ENCODE measurements at places on chromosomes 3 and 15.

GRCh38 chr3:114144909-114145688 is 33.8 kb downstream of the DRD3 start:
- DNase-seq: peak; percentile 21

GRCh38 chr3:142624341-142625152 is 28.4 kb downstream of the PLS1 start:
- DNase-seq: no peak

DNA sequence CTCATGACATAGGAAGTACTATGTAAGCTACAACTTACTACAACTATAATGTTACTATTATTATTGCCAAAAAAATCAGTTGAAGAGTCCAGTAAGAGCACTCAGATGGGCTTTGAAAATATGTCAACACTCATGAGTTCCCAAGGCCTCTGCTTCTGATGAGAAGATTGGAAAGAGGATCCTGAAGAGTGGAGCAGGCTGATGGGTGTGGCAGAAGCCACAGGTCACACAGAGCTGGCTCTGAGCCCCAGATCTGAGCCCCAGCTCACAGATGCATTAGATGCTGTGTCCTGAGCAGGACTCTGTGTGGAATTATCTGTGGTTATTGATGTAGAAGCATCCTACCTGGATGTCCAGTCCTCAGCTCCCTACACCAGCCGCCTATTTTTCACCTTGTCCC is 65.6 kb downstream of the SPSB4 start:
- DNase-seq: no peak

DNA sequence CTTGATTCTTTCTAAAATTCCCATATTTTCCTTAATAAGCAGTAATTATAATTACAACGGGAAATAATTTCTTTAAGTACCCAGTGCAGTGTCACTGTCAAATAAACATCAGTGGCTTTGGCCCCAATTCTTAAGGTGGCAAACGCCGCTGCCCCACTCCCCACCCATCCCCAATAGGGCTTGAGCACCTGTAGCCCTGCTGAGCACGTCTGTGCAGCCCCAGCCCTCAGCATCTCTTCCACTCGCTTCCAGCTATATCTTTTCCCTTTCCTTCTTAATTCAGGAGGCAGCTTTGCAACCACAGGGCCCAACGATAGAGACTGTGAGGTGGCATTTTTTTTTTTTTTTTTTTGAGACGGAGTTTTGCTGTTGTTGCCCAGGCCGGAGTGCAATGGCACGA is 9.0 kb downstream of the PPM1M start:
- DNase-seq: no peak

GRCh38 chr3:32109256-32109655 is 2.8 kb downstream of the GPD1L start:
- DNase-seq: no peak

GRCh38 chr3:139222100-139222657 is 121.6 kb upstream of the MRPS22 start:
- DNase-seq: no peak

- no peak for DNase-seq
Measured at GRCh38 chr3:177481329-177481728, 284.0 kb upstream of the TBL1XR1 start.

DNA sequence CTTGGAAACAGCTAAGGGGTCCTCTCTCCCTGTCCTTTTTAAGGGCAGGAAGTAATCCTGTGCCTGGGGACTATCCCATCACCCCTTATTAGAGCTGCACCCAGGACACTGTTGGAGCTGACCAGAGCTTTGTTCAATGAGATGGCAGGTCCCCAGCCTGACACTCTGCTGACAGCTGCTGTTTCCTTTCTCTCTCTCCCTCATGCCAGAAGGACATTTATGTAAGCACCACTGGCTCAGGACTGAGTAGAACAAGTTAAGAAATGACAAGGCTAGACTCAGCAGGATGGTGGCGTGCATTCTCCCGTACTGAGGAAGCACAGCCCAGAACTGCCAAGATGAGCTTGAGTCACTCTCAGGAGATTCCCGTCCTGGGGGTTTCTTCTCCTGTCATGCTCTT is 17.3 kb downstream of the GJD2 start:
- DNase-seq: no peak

GRCh38 chr3:40841131-40841530 is 316.4 kb downstream of the ZNF621 start:
- DNase-seq: no peak

GRCh38 chr3:15404767-15405166 is 22.6 kb downstream of the METTL6 start:
- no peak for DNase-seq

DNA sequence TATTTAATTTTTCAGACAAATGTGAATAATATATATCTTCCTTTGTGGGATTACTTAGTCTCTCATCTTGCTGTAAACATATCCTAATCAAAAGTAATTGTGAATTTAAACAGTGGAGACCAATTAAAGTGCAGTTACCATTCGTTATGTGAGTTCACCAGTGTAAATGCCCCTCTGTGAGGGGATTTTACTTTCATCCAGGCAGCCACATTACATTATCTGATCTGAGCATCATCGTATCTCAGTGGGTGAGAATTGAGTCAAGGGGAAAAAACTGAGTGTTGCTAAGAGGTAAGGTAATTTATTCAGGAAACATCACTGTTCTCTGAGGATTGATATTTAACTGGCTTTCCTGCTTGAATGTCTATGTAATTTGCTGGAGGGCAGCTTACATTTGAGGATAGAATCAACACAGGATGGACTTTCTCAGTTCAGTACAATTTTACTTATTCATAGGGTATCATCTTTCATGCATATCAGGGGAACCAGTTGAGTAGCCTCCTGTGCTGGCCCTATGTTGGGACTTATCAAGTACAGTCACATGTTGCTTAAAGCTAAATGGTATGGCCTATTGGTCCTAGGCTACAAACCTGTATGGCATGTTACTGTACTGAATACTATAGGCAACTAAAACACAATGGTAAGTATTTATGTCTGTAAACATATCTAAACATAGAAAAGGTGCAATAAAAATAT is 219.7 kb downstream of the CD47 start:
- DNase-seq: no peak

GRCh38 chr3:116281313-116282143 is 163.8 kb downstream of the LSAMP start:
- DNase-seq: no peak

DNA sequence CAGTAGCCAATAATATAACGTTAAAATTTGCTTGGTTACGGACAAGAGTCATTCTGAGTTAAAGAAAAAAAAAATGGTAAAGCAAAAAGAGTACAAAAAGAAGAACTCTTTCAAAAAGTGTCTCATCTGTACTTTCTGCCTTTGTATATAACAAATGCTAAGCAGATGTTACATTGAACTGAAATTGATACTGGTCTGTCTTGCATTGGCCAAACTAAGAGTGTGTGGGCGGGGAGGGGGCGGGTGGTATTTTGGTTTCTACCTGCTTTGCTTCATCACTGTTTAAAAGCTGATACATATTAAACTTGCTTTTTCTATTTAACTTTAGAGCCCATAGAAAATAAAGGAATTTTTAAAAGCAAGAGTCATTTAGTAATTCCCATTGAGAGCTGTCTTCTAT is 215.0 kb upstream of the THBS1 start:
- no peak for DNase-seq

DNA sequence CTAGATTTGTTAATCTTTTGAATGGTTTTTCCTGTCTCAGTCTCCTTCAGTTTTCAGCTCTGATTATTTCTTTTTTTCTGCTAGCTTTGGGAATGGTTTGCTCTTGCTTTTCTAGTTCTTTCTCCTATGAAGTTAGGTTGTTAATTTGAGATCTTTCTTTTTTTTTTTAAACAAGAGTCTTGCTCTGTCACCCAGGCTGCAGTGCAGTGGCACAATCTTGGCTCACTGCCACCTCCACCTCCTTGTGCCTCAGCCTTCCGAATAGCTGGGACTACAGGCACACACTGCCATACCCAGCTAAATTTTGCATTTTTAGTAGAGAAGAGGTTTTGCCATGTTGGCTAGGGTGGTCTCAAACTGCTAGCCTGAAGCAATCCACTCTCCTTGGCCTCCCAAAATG is 56.7 kb downstream of the UQCC5 start:
- DNase-seq: no peak

GRCh38 chr15:51588966-51589365 is 33.6 kb downstream of the DMXL2 start:
- no peak for DNase-seq

- no peak for DNase-seq
Measured at GRCh38 chr3:127851899-127852298, 29.6 kb upstream of the MGLL start.

- peak; percentile 18 for DNase-seq
Measured at GRCh38 chr3:134904241-134904771, 109.2 kb downstream of the EPHB1 start.

GRCh38 chr3:124248471-124249028 is 256.6 kb upstream of the ROPN1 start:
- no peak for DNase-seq

DNA sequence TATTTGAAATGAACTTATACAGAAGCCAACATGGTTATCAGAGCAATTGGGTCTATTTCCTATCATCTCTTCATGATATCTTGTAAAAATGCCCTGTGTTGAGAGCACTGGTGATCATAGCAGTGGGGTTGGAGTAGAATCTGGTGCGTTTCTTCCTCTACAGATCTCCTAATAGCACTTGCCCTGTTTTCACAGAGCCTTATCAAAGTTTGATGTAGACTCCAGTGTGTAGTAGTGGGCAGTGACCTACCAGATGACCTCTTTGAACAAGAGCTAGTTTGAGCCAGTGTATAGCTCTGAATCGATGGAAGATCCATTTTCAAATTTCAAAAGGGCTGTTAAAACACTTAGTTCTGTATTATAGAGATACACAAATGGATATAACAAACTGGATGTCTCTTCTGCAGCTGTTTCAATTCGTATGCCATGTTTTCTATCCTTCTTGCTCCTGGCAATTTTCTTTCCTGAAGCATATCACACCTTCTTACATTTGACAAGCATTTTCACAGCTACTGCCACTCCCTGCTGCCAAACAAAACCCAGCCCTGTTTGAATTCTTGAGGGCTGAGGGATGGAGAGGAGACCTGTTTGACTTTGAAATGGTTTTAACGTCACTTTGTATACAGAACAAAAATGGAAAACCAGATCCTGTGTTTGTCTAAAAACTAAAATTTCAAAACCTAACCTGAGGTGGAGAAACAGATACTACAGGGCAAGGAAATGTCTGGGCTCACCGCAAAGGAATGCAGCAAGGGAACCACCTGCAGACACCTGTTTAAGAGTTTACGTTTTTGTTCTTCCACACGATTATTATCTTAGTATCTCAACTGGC is 354.5 kb upstream of the TPRG1 start:
- DNase-seq: no peak

DNA sequence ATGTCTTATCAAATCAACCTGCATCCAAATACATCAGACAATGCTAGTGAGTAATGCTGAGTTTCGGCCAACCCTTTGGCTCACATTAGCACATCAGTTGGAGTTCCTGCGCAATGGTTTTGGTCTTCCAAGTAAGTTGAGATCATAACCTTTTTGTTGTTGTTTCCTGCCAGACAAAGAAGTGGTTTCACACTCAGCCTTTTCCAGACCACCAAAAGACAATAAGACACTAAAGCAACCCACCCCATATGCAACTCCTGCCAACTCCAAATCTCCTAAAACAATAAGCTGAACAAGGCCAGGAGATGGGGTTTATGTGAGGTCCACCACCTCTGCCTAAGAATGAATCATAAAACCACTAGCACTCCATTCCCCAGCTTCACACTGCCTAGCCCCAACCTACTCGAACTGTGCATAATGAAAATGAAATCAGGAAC is 177.0 kb downstream of the ERC2 start:
- no peak for DNase-seq

DNA sequence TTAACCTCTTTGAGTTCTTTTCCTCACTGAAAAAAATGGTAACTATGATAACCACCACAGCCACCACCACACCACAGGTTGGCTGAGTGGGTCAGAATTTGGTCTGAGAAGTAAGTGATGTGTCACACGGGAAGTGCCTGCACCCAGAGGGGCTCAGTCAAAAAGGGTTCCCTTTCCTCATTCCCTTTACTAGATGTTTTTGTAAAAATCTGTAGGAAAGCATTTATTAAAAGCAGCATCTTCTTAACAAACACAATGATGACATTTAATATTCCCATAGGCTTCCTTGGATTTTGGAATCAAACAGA is 23.2 kb downstream of the CFAP92 start:
- DNase-seq: no peak

GRCh38 chr3:143283432-143284128 is 164.0 kb downstream of the CHST2 start:
- peak; percentile 2 for DNase-seq

- DNase-seq: no peak
Measured at GRCh38 chr3:162544246-162544645, 1047.6 kb downstream of the OTOL1 start.

- DNase-seq: peak; percentile 43
Measured at GRCh38 chr3:43181202-43181821, 75.4 kb upstream of the POMGNT2 start.

DNA sequence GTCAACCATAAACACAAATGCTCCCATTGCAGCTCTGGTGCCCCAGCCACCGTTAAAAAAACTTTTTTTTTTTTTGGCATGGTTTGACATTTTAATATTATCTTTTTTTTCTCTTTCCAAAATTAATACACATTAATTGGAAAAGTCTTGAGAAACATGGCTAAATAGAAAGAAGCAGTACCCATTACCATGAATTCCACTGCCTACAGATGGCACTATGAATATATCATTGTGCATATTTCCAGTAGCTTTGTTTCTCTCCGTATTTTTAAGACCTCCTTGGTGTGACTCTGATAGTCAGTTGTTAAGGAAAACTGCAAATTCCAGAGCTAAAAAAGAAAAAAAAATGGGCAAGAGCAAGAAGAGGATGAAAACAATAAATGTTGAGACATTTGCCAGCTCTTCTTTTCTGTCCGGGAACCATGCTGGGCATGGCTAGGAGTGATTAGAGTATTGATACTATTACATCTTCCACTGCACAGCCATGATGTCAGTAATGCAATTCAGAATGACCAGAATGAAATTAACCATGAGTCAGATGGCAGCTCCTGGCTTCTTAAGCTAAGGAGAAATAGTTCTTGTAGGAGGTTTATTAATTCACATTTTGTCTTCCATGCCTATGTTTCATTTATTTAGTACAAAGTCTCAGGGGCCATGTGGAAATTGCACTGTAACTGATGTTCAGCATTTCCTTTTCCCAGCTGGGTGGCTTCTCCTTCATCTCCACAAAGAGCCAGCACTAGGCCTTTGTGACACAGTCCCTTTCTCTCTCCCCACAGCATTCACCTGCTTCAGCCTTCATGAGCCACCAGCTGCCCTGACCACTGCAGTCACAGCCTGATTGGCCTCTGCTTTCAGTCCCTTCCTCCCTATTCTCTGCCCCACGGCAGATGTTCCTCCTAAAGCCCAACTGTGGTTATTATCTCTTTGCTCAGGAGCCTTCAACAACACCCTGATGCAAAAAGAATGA is 31.8 kb downstream of the SLC7A14 start:
- DNase-seq: no peak
